Fibroblast of skin of back (primary cell): ENCODE measurements at places on chromosomes 16 and 17.

DNA sequence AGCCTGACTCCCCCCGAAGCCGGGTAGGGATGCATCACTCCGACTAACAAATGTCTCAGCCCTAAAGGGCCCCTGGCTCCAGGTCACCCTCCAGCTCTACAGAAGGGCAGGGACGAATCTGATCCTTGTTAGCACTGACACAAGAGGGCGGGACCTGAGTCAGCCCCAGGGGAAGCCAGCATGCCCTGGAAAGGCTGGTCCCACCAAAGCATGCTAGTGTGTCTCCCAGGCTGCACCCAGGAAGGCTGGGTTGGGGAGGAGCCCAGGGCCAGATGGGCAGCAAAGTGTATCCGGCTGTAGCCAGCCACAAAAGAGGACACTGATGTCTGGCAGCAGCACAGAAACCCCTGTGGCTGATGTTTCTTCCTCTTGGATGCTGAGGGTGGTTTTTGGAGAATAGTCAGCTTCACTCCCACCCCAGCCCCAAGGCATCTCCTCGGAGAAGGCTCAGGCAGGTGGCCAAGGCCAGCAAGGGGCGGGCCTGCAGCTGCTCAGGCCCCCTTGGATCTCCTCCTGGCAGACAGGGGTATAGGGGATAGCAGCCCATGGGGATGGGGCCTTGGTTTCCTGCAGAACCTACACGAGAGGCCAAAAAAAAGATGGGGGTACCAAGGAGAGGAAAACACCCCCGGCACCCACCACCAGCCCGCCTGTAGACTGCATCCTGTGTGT, 11.0 kb downstream of the NATD1 start:
- DNase-seq: peak; percentile 30

GRCh38 chr17:70646673-70647072, 477.3 kb downstream of the KCNJ2 start:
- DNase-seq: no peak

DNA sequence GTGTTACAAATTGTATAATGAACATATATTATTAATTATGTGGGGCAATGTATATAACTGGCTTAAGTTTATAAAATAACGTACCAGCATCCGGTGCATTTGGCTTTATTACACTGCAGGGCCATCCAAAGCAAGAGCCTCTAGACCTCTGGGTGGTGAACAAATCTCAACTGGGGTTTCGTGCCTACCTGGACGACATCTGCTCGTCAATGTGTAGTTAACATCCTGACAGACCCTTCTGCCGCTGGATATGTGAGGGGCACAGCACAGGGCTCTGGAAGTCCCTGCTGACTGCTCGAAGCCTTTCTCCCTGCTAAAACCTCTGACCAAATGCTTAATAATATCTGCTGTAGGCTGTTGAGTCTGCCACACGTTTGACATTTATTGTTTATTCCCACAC, 2.3 kb downstream of the TMEM186 start:
- DNase-seq: peak; percentile 15

DNA sequence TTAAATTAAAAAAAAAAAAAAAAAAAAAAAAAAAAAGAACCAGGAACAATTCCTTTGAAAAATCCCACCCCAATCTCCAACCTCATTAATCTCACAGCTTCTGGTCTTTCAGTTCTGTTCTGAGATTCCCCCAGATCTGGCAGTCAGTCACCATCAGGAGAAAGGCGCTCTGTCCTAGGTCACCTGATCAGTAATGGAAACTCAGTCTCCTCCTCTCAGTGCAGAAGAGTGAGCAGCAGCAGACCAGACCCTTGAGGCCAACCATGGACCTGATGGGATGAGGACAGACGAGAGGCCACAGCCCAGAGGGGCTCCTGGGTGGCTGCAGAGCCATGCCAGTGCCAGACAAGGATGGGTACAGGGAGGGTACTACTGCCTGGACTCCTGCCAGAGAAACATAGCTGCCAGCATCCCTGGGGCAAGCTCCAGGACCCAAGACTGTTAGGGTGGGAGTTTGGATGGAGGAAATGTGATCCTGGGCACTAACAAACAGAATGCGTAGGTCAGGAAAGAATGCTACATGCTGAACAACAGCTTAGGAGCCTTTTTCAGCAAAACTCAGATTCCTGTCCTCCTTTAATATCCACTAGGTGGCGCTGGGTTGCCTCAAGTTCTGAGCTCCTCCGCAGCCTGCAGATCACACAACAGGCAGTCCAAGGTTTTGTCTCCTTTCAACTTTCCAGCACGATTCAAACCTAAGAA, 28.7 kb downstream of the MPG start:
- DNase-seq: peak; percentile 71

DNA sequence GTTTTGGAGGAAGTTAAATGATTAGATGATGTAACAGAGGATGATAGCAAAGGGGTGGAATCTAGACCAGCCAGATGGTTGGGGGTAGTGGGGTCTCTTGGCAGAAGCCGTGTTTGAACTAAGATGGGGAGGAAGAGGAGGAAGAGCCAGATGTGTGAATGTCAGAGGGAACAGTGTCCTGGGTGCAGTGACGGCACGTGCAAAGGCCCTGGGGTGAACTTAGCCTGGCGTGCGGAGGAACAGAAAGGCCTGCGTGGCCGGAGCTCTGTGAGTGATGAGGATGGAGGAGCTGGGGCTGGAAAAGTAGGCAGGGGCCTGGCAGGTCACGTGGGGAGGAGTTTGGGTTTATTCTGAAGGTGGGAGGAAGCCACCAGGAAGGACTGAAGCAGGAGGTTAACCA, 26.4 kb upstream of the RMI2 start:
- DNase-seq: no peak

DNA sequence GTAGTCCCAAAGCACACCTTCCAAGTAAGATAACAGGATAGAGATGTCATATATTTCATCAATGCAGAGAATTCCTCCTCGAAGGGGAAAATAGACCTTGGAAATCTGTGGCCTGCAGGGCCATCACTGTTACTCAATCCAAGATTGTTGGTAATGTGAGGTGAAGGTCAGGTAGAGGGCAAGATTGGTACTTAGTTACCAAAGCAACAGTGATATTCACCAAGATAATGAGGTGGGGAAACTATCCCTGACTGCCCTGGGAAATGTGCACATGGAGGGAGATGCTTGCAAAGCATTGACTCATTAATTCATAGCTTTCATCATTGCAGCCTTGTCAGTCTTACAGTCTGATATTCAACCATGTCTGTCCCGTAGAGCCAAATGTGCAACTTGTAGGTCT, 234.1 kb upstream of the MON1B start:
- no peak for DNase-seq

GRCh38 chr16:88881007-88881615, 14.7 kb upstream of the PABPN1L start:
- DNase-seq: no peak

DNA sequence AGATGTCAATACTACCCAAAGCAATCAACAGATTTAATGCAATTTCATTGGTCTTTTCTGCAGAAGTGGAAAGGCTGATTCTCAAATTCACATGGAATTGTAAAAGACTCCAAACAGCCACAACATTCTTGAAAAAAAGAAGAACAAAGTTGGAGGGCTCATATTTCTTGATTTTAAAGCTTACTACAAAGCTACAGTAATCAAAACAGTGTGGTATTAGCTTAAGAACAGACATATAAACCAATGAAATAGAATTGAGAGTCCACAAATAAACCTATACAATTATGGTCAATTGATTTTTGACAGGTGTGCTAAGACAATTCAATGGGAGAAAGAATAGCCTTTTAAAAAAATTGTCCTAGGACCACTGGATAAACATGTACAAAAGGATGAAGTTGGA, 14.4 kb upstream of the ABCC1 start:
- no peak for DNase-seq

GRCh38 chr16:20323591-20324117, 3.7 kb downstream of the GP2 start:
- no peak for DNase-seq

- no peak for DNase-seq
Observed at GRCh38 chr17:33435721-33436301, 142.7 kb upstream of the ASIC2 start.

DNA sequence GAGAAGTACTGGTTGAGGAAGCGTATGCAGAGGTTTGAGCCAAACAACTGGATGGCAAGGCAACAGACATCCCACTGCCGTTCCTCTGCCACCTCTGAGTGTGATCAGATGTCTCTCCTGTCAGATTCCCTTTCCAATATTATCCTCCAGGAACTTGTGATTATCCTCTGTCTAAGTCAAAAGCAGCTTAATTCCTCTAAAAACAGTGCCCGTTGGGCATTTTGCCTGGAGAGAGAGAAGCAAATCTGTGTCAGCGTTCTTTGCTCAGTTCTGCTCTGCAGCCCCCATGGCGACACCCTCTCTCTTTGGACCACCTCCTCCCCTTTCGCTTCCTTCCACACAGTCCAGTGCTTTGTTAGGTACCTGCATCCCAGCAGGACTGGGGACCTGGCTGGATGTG, 56.1 kb upstream of the TBX2 start:
- no peak for DNase-seq

GRCh38 chr17:39745335-39746144, 7.8 kb downstream of the GRB7 start:
- DNase-seq: no peak

GRCh38 chr16:65426484-65426883, 304.6 kb upstream of the CDH11 start:
- peak; percentile 7 for DNase-seq

- no peak for DNase-seq
Observed at GRCh38 chr17:57046749-57047148, 38.3 kb upstream of the AKAP1 start.

GRCh38 chr16:87947356-87948118, 3.7 kb upstream of the BANP start:
- no peak for DNase-seq

DNA sequence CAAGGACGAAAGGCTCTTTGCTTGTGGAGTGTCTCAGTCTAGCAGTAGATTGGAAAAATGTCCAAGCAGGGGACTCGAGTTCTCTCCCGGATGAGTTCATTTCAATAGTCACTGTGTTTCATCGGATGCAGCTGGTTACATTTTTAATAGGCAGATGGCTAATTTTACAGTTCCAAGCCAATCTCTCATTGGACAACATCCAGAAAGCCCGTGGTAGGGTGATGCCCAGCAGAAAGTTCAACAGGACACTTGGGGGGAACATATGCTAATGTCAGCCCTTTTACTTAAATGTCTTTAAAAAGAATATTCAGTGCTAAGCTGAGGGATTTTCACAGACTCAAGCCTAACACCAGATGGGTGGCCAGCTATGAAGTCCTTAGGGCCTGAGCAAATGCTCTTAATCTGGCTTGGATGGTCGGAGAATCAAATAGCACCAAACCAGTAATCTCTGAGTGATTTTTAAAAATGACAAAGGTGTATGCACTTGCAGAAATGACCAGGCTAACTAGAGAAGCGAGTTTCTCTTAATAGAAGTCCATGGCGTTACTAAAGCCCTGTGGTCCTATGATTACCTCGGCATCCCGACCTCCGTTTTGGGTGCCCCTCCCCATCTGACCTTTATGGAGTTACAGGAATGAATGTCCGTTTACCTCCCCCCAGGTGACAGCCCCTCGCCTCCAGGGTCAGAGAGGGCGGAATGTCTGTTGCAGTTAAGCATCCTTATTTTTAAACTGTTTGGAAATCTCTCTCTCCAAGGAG, 289.2 kb upstream of the SALL1 start:
- DNase-seq: no peak

GRCh38 chr17:75182319-75182568, 515 bp downstream of the SUMO2 start:
- no peak for DNase-seq

GRCh38 chr17:48240562-48241130, 133.1 kb downstream of the SNX11 start:
- peak; percentile 44 for DNase-seq

GRCh38 chr17:34581446-34582184, 2.2 kb downstream of the TMEM132E start:
- DNase-seq: no peak

GRCh38 chr17:29870836-29871465, 59.1 kb downstream of the SSH2 start:
- DNase-seq: peak; percentile 5

- no peak for DNase-seq
Observed at GRCh38 chr17:62720126-62720850, 87.8 kb downstream of the MARCHF10 start.

DNA sequence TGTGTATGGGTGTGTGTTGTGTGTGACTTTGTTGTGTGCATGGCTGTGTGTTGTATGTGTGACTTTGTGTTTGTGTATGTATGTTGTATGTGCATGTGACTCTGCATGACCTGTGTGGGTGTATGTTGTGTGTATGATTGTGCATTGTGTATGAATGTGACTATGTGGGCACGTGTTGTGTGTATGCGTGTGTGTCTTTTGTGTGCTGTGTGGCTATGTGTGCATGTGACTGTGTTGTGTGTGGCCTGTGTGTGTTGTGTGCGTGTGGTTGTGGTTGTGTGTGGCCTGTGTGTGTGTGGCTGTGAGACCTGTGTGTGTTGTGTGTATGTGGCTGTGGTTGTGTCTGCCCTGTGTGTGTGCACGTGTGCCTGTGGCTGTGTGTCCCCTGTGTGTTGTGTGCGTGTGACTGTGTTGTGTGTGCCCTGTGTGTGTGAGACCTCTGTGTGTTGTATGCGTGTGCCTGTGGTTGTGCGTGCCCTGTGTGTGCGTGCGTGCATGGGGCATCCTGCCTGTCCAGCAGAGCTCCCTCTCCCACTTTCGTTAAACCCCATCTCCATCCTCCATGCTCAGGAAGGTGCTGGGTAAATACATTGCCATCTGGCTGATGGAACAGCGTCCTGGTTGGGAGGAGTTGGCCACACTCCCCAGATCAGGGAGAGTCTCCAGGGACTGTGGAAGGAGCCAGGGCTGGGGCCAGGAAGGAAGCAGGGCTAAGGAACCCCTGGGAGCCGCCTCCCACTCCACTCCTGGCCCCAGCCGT, 90.1 kb upstream of the GSE1 start:
- peak; percentile 82 for DNase-seq

GRCh38 chr17:80058311-80058955, 22.0 kb downstream of the CCDC40 start:
- no peak for DNase-seq

- no peak for DNase-seq
Observed at GRCh38 chr17:81537343-81537855, 9.2 kb downstream of the FSCN2 start.

DNA sequence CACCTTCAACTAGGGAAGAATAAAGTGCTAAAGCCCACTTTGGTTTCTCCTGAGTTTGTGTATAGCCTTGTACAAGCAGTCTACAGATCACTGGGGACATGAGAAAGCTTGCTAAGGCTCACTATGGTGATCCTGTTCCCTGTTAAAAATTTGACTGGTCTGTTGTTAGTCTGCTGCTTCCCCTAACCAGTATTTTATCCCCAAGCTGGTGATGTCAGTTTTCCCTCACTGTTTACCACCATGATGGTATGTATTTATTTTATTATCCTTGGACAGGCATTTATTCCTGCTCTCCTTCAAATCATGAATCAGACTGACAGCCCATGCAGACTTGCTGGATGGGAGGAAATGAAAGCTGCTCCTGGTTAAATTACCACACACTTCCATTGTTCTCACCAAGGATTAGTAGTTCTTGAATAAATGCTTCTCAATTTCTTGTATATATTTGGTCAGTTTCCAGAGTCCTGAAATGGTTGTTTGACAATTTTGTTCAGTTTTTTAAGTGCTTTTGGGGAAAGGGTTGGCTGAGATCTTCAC, 99.6 kb downstream of the CA4 start:
- DNase-seq: peak; percentile 14

- no peak for DNase-seq
Observed at GRCh38 chr17:7192271-7192937, 13.2 kb upstream of the ASGR1 start.
